ENCODE measurements at places on chromosomes 11 and 22.

GRCh38 chr11:130847517-130847916 lies 68.8 kb downstream of the SNX19 start:
- DNase-seq, result no peak

- no peak for DNase-seq
These were observed 191.0 kb upstream of the LARGE1 start for GRCh38 chr22:34111210-34111824.

DNA sequence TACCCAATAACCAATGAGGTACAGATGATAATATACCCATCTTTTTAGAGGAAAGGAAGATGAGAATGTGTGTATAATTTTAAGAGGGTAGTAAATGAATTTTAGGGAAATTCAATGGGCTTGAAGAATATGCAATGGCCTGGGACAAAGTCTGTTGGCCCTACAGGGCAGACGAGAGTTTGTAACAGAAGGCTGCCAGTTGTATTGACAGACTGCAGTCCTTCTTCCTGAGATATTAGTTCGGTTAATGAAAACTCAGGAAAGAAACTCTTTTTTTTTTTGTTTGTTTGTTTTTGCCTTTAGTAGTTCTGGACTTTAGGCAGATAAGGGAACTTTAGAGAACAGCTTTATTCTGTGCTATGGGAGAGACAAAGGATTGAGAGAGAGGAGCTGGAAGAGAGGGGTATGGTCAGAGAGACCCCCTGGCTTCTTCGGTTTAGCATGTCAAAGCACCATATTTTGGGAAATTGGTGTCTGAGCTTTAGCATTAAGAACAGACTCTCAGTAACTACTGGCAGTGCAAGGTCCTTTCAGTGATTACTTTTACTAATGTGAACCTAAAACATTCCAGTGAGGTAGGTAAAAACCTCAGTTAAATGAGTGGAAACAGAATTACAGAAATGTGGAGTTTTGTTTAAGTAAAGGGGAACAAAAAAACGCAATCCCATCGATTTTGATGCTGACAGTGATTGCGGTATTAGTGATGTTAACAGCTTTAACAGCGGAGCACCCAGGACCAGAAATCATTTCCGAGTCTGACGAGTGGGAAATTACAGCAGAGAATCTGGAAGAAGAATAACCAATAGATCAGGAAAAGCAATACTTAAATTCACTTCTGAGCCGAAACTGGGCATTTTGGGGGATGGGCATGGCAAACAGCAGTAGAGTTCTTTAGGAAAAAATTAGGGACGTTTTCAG lies 644 bp upstream of the NAALAD2 start:
- no peak for DNase-seq

- no peak for DNase-seq
These were observed 57.5 kb downstream of the ABTB2 start for GRCh38 chr11:34300026-34300925.

DNA sequence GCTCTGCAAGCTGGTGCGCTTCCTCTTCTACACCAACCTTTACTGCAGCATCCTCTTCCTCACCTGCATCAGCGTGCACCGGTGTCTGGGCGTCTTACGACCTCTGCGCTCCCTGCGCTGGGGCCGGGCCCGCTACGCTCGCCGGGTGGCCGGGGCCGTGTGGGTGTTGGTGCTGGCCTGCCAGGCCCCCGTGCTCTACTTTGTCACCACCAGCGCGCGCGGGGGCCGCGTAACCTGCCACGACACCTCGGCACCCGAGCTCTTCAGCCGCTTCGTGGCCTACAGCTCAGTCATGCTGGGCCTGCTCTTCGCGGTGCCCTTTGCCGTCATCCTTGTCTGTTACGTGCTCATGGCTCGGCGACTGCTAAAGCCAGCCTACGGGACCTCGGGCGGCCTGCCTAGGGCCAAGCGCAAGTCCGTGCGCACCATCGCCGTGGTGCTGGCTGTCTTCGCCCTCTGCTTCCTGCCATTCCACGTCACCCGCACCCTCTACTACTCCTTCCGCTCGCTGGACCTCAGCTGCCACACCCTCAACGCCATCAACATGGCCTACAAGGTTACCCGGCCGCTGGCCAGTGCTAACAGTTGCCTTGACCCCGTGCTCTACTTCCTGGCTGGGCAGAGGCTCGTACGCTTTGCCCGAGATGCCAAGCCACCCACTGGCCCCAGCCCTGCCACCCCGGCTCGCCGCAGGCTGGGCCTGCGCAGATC lies 16.5 kb downstream of the P2RY2 start:
- DNase-seq, result no peak

DNA sequence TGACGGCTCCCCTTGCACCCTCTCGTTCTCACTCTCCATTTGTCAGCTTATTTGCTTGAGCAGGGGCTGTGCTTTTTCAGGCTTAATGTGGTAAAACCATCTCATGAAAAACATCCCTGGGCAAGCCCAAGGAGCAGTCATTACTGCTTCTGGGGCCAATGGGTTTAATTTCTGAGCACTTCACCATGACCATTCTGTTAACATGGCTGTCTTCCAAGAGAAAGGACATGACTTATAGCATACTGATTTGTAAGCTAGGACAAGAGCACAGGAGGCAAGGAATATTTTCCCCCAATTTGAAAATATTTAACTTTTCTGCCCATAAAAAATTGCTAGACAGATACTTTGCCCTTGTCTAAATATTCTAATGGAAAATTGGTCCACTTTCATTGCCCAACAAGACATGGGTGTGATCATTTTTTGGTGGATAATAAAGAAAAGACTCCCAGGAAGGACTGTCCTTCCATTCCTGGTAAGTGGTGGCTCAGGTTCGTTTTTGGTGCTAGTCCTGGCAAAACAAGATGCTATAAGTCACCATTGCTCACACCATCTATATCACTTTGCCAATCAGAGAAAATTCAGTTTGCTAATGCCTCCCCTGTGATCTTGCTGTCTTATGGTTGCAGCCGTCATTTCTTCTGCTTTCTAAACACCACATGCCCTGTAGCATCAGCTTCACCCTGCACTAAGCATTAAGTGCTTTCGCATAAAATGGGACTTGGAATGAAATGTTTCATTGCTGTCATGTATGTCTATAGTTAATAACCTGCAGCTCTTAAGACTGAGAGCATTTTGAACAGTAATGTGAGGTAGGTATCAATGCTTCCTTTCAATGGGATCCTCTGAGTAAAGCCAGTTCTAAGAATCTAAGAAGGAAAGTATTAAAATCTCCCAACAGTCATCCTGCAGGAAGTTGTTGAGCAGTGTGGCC lies 108.5 kb downstream of the DBX1 start:
- DNase-seq, result no peak

- no peak for DNase-seq
These were observed 252.3 kb upstream of the SESN3 start for GRCh38 chr11:95483339-95483738.

- no peak for DNase-seq
These were observed 100.3 kb downstream of the RBFOX2 start for GRCh38 chr22:35928285-35928798.

DNA sequence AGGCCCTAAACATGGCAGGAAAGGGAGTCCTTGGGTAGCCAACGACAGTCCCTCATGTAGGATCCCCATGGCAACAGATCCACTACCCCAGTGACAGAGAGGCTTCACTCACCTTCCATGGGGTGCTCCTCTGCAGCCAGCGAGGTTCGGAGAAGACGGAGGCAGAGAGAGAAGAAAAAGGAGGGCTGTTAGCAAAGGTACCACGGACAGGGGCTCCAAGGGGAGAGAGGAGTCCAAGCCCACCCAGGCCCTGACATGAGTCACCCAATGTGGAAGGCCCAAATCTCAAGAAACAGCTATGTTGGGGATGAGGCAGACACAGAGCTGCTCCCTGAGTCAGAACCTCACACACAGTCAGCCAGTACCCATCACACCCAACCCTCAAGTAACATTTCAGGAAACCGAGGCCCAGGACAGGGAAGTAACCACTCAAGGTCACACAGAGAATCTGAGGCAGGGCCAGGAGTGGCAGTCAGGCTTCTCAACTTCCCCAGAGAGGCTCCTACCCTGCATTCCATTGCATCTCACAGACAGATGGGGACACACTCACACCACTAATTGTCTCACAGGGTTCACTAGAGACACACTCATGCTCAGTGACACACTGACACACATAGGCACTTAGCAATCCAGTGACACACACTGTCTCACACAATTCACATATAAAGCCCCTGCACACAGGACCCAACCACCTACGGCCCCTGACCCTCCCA lies 25.2 kb downstream of the NRXN2 start:
- no peak for DNase-seq

DNA sequence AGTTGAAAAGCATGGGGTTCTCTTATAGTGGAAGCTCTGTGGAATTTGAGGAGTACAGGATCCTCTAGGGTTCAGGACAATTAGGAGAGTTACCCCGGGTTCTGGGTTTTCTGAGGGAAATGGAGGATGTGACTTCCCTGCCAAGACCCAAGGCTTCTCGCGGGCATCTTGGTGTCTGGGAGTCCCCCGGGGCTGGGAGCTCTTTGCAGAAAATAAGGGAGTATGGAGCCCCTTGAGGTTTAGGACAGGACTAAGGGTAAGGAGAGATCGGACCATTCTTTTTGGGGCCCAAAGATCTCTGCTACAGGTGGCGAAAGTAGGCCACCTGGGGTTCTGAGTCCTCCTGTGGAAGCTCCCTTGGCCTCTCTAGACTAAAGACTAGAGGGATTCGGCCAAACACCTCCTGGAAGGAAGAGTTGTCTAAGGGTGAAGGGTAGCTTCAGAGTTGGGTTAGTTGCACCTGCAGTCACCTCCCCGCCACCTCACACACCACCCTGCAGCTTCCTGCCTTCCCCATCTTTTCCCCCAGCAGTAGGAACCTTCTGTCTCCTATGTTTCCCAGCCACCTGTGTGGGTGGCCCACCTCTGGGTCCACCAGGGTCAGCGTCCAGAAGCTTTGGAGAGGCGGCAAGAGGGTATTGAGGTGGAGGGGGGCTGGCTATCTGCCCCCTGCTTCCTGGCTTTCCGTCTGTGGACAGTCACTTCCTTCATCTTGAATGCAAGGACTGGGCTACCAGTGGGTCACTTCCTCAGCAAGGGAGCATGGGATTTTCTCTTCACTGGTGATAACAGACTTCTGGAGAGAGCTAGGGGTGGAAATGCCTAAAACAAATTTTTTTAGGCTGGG lies 908 bp downstream of the LIMK2 start:
- DNase-seq, result no peak

- DNase-seq, result no peak
These were observed 40.3 kb upstream of the TSKU start for GRCh38 chr11:76742902-76743301.

DNA sequence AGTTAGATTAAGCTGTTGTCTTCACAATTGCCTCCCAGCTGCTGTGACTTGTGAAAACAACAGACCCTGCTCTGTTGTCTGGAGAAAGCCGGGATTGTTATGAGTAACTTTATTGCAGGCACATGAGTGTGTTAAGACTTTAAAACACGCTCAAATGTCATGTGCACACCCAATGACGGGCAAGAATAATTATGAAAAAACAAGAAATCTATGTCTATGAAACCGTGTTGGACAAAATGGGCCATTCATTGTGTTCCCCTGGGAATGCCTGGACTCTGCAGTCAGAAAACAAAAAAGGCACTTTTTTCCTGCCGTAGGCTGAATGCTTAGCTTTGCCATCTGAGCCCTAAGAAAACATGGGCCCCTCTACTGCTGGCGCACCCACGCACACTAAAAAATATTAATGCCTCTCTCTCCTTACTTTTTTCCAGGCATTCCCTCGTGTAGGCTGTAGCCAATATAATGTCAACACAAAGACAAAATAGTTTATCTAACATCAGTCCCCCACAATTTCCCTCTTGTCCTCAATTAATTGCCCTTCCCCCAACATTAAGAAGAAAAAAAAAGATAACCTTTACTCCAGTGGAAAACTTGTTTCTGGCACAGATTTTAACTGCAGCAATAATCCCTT lies 207.9 kb downstream of the SOX6 start:
- DNase-seq, result no peak

GRCh38 chr11:67344264-67344663 lies 9.1 kb downstream of the POLD4 start:
- no peak for DNase-seq

- DNase-seq, result no peak
These were observed 71.0 kb upstream of the TP53I11 start for GRCh38 chr11:45021692-45022141.

DNA sequence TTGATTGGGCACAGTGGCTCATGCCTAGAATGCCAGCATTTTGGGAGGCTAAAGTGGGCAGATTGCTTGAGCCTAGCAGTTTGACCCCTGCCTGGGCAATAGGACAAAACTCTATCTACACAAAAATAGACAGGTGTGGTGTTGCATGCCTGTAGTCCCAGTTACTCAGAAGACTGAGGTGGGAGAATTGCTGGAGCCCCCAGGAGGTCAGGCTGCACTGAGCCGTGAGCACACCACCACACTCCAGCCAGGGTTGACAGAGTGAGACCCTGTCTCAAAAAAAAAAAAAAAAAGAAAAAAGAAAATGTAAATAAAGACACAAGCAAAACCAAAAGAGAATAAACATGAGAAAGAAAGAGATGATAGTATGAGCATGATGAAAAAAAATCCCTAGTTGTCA lies 802.4 kb upstream of the ANO3 start:
- no peak for DNase-seq

DNA sequence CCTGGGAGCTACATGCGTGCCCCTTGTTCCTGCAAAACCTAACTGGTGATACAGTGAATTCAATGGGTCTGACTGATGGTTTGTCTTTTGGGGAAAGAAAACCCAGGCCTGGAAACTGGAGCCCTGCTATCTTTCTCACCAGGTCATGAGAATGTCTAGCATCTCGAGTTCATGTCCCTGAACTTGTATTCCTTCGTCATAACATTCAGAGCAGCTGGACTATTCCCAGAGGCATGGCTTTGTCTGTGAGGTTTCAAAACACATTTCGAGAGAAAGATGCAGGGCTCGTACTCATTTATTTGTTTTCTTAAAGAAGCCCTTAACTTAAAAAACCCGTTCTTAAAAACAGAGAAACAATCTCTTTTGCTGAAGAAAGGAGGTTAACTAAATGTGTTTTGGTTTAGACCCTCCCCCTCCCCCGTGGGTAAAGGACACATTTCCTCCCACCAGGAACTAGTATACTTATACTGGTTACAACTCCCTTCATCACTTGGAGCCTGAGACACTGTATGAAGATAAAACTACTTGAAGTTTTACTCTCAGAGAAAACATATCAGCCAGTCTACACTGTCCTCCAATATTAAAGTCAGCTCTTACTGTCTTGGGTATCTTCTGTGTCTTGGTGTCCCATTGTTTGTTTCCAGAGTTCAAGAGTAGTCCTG lies 43.2 kb downstream of the ME3 start:
- DNase-seq, result no peak

DNA sequence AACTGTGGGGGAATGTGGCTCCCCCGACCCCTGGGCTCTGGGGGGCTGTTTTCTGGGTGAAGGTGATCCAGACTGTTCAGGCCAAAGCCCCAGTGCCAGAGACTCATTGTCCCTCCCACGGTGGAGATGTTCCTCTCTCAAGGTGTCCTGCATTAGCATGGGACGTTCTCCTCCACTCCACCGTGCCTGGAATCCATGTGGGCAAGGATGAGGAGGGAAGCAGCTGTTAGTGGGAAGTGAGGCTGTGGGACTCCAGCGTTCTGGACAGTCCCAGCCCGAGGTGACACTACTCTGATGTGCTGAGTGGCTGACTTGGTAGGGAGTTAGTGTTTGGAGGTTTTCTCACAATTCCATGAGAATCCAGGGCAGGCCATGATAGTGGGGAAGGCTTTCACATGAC lies 31.4 kb upstream of the CLDN5 start:
- DNase-seq, result no peak
